ENCODE measurements at places on chromosomes 16 and 17. TPM values are rescaled to one million over a fixed set of nuclear protein-coding genes. Genes with fewer than 3 reads are reported as not detected.

ZNF469 gene
- 5.8 TPM for total RNA-seq

SLC9A5 gene
- 1.1 TPM for total RNA-seq

CHTF18 gene
- total RNA-seq = 79.0 TPM

ARHGDIA gene
- 201 TPM for total RNA-seq

PLEKHH3 gene
- 27.8 TPM for total RNA-seq

- H3K27me3 ChIP-seq = no peaks in the 10 kb centered on the region
- no peak for DNase-seq
- no peaks in the 10 kb centered on the region for H3K4me1 ChIP-seq
- H3K27ac ChIP-seq = no peak overlapping the region
These were observed 82.8 kb upstream of the MED9 start for GRCh38 chr17:17393976-17394375.

DNA sequence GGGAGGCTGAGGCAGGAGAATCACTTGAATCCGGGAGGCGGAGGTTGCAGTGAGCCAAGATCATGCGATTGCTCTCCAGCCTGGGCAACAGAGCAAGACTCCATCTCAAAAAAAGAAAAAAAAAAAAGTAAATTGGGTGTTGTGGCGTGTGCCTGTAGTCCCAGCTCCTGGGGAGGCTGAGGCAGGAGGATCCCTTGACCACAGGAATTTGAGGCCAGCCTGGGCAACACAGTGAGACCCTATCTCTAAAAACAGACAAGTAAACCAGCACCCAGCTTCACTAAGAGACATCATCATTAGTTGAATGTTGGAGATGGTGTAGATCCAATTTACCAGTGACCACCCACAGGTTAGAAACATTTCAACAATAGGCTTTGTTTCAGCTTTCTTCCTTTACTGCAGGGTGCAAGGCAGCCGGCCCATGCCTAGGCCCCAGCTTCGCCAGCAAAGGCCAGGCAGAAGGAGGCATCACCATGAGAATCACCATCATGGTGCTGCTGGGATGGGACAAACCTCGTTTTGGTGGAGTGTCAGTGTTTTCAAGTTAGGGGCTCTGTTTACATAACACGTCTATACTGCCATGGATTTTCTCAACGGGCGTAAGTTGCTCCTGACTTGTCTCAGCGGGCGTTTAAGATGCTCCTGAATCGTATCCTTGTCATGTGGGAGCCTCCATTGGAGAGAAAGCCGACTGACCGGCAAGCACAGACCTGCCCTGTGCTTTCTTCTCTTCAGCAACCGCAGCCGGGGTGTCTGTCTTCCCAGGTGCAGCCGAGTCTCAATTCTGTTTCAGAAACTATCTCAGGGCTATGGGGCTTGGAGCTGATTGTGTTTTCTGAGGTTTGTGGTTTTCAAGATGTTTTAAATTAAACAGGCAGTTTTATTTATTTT is 7.3 kb downstream of the TCF25 start:
- DNase-seq = no peak
- H3K36me3 ChIP-seq = peaks cover 26% of the 10 kb centered on the region
- no peak overlapping the region for H3K27ac ChIP-seq
- no peak overlapping the region for H3K4me3 ChIP-seq
- H3K27me3 ChIP-seq = no peaks in the 10 kb centered on the region
- no peaks in the 10 kb centered on the region for H3K4me1 ChIP-seq

GRCh38 chr17:44903012-44903685 is 3.9 kb upstream of the EFTUD2 start:
- H3K27ac ChIP-seq = no peak overlapping the region
- H3K36me3 ChIP-seq = no peaks in the 10 kb centered on the region

DNA sequence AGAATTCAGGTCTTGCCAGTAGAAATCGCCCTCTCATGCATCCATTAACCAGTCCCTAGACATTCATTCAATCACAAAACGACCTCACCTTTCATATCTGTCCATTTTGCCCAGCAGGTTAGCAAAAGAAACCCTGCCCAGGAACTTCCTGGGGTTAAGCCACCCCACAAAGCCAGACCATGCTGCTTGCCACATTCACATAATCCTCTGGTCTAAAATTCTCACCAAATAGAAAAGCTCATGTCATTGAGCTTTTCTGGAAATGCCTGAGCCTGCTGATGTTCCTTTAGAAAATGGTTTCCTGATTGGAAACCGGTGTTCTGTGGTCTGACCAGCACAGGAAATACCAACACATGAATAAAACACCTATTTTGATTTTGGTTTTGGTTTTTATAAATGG is 21.6 kb upstream of the DYNLRB2 start:
- H3K27ac ChIP-seq = no peak overlapping the region
- H3K27me3 ChIP-seq = peaks cover 30% of the 10 kb centered on the region
- DNase-seq = no peak
- H3K4me3 ChIP-seq = no peak overlapping the region
- H3K4me1 ChIP-seq = no peaks in the 10 kb centered on the region

- no peak overlapping the region for H3K27ac ChIP-seq
- H3K4me3 ChIP-seq = no peak overlapping the region
These were observed 63.4 kb downstream of the LMF1 start for GRCh38 chr16:907361-907760.

- no peak overlapping the region for H3K4me3 ChIP-seq
- no peak for DNase-seq
- H3K4me1 ChIP-seq = no peaks in the 10 kb centered on the region
- H3K27me3 ChIP-seq = no peaks in the 10 kb centered on the region
These were observed 82.9 kb upstream of the GPRC5B start for GRCh38 chr16:19967561-19967960.

DNA sequence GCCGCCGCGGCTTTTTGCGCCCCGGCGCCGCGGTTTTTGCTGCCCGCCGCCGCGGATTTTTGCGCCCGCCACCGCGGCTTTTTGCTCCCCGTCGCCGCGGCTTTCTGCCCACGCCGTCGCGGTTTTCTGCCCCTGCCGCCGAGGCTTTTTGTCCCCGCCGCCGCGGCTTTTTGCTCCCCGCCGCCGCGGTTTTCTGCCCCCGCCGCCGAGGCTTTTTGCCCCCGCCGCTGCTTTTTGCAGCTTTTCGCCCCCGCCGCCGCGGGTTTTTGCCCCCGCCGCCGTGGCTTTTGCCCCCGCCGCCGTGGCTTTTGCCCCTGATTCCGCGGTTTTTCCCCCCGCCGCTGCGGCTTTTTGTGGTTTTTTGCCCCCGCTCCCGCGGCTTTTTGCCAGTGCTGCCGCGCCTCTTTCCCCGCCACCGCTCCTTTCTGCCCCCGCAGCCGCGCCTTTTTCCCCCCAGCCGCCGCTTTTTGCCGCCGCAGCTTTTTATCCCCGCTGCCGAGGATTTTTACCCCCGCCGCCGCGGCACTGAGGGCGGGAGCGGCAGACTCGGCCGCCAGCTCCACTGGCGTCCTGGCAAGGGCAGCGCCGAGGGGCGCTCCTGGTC is 518.6 kb upstream of the WSB1 start:
- no peak overlapping the region for H3K4me3 ChIP-seq
- DNase-seq = no peak
- no peaks in the 10 kb centered on the region for H3K36me3 ChIP-seq
- no peaks in the 10 kb centered on the region for H3K27me3 ChIP-seq
- H3K4me1 ChIP-seq = no peaks in the 10 kb centered on the region
- H3K27ac ChIP-seq = no peak overlapping the region

DNA sequence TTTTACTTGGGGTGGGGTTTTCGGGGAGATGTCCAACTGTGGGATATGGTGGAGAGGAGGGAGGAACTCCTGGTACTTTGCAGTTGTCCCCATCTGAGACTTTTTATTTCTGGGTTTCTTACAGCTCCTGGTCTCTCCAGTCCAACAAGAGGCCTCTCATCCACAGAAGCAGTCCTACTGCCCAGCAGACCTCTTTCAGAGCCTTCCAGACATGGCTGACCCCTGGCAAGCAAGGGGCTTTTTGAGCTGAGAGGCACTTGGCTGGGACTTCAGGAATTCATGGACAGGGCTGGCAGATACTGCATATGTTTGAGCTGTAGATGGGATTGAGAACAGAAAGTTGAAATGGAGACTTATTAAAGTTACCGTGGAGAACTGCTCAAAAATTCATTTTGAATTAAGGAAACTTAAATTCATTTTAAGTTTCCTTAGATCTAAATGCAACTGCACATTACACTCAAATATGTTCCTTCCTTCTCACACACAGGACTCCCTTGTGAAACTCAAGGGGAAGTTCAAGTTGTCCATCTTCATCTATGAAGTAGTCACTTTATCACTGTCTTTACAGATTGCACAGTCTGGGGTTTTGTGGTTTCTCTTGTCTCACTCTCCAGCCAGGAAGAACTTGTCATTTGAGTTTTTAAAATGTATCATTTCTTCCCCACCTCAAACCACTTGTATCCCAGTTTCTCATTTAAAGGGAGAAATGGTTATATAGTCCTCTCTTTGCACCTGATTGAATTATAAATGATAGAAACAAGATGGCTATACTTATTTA is 1.1 kb downstream of the LASP1NB start:
- no peaks in the 10 kb centered on the region for H3K36me3 ChIP-seq
- no peaks in the 10 kb centered on the region for H3K27me3 ChIP-seq
- DNase-seq = no peak
- H3K4me1 ChIP-seq = no peaks in the 10 kb centered on the region

GRCh38 chr17:13728781-13729180 is 127.1 kb upstream of the HS3ST3A1 start:
- H3K27me3 ChIP-seq = no peaks in the 10 kb centered on the region
- peak overlapping the region; percentile 91 for H3K27ac ChIP-seq
- H3K4me1 ChIP-seq = peaks cover 46% of the 10 kb centered on the region
- DNase-seq = peak; percentile 91
- peak overlapping the region; percentile 18 for H3K4me3 ChIP-seq
- H3K36me3 ChIP-seq = no peaks in the 10 kb centered on the region

DNA sequence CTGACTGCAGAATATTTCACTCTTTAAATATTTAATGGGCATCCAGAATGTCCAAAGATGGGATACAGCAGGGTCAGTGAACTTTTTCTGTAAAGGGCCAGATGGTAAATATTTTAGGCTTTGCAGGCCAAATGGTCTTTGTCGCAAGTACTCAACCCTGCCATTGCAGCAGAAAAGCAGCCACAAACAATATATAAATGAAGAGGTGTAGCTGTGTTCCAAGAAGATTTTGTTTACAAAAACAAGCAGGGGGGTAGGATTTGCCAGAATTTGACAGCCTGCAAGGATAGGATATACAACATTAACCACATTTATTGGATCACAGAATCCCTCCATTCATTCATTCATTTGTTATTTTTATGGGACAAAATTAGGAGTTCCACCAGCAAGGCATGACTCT is 435.0 kb upstream of the DYNLRB2 start:
- H3K36me3 ChIP-seq = no peaks in the 10 kb centered on the region
- no peak overlapping the region for H3K27ac ChIP-seq
- H3K27me3 ChIP-seq = no peaks in the 10 kb centered on the region

GRCh38 chr16:83705856-83706255 is 101.9 kb upstream of the HSBP1 start:
- H3K27me3 ChIP-seq = peaks cover 10% of the 10 kb centered on the region
- H3K27ac ChIP-seq = no peak overlapping the region
- H3K4me3 ChIP-seq = no peak overlapping the region
- no peak for DNase-seq

DNA sequence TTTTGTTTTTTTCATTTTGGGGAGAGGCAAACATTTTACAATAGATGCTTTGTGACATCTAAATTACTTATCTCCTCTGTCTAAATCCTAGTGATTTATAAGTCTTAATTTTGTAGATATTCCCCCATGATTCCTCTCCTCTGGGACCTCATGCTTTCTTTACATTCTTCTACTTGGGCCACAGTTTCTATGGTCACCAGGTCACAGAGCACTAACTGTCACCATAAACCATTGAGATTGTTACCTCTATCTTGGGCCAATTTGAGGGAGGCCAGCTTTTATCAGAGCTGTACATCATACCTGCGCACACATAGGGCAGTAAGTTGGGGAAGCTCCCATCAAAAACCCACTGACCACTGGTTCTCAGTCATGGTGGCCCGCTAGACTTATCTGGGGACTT is 582.1 kb upstream of the SALL1 start:
- H3K27me3 ChIP-seq = no peaks in the 10 kb centered on the region
- no peaks in the 10 kb centered on the region for H3K36me3 ChIP-seq
- H3K4me3 ChIP-seq = no peak overlapping the region
- H3K4me1 ChIP-seq = no peaks in the 10 kb centered on the region

DNA sequence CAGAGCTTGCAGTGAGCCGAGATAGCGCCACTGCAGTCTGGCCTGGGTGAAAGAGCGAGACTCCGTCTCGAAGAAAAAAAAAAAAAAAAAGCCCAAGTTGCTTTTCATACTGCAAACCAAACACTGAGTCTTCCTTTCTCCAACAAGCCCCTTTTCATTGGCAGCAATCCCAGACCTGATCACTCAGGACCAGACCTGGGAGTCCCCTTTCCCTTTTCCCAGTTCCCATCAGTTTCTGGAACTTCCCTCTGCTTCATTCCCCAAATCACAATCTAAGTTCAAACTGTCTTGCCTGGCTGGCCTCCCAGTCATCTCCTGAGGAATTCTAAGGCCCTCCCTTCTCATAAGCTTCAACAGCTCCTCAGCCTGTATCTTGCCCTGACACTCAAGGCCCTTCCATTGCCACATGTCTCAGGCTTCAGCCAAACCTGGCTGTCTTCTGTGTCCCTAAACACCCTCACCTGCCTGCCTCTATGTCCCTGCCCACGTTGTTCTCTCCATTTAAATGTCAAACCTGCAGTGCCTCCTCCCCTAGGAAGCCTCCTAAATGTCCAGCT is 11.8 kb upstream of the PHF12 start:
- no peak overlapping the region for H3K27ac ChIP-seq
- DNase-seq = no peak
- H3K36me3 ChIP-seq = no peaks in the 10 kb centered on the region
- peaks cover 3% of the 10 kb centered on the region for H3K27me3 ChIP-seq

DNA sequence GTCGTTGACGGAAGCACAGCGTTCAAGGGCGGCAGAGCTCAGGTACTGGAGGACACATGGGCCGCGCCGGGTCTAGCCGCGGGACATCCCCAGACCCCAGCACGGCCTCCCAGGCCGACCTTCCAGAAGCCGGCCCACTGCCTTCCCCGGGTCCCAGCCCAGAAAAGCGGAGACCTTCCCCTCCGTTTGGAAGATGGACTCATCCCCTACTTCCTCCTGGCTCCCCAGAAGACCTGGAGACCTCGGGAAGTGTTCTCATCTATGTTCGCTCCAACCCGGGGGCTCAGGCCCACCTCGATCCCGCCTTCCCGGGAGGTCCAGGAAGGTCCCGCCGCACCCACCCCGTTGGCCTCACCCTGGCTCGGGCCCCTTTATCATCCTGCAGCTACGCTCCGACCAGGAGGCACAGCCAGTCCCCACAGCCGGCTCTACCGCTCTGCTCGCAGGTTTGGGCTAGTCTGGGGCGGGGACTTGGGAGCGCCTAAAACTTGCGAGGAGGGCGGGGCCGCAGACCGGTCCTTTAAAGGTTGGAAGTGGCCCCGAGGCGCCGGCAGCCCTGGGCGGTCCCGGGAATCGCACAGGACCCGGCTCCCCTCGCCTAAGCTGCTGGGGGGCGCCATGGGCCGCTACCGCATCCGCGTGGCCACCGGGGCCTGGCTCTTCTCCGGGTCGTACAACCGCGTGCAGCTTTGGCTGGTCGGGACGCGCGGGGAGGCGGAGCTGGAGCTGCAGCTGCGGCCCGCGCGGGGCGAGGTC is at the start of gene ALOX12:
TSS of gene ALOX12 (plus strand) at position 550 of the 756 bp plus-strand sequence. CDS start at position 619, 69 bp downstream.
- no peak within 1 kb of the TSS for H3K4me3 ChIP-seq
- DNase-seq = no peak
- no peaks in the 10 kb centered on the region for H3K27me3 ChIP-seq
- no peaks in the 10 kb centered on the region for H3K36me3 ChIP-seq

GRCh38 chr16:2852731-2853507 is 5.1 kb downstream of the PRSS22 start:
- peaks cover 7% of the 10 kb centered on the region for H3K4me1 ChIP-seq
- H3K4me3 ChIP-seq = no peak overlapping the region
- H3K27ac ChIP-seq = no peak overlapping the region
- H3K36me3 ChIP-seq = 0 out of 2 replicates have a peak, but pooled peaks cover 3% of the 10 kb centered on the region

All from PC-3 (cell line).